Thyroid gland (tissue), 4 donors: ENCODE measurements at places on chromosomes 11 and 22. TPM values are rescaled to one million over a fixed set of nuclear protein-coding genes. Genes with fewer than 3 reads are reported as not detected.

Gene FAT3
- total RNA-seq: 0.11 TPM

Gene KCNQ1
- 103 TPM for total RNA-seq

Gene UBXN1
- total RNA-seq: 124 TPM

Gene TRIM49
- not detected for total RNA-seq

Gene PATZ1
- 54.7 TPM for total RNA-seq

Gene UBQLN3
- total RNA-seq: 1.6 TPM

Gene UBE2L6
- 30.8 TPM for total RNA-seq

Gene SFI1
- 31.1 TPM for total RNA-seq

Gene TSSK2
- 0.78 TPM for total RNA-seq

Gene CHADL
- total RNA-seq: 7.2 TPM

Gene IGLL5
- total RNA-seq: not detected

Gene NEFH
- total RNA-seq: 0.33 TPM

- no peak overlapping the region for H3K27ac ChIP-seq
- no peaks in the 10 kb centered on the region for H3K27me3 ChIP-seq
- no peaks in the 10 kb centered on the region for H3K36me3 ChIP-seq
- DNase-seq: no peak
- no peak overlapping the region for H3K4me3 ChIP-seq
- H3K4me1 ChIP-seq: no peaks in the 10 kb centered on the region
These were observed 139.3 kb downstream of the CEP164 start for GRCh38 chr11:117466966-117467365.

GRCh38 chr22:17190702-17191101 is 28.5 kb downstream of the ADA2 start:
- H3K36me3 ChIP-seq: no peaks in the 10 kb centered on the region
- H3K27me3 ChIP-seq: no peaks in the 10 kb centered on the region
- no peak for DNase-seq
- no peak overlapping the region for H3K4me3 ChIP-seq
- H3K27ac ChIP-seq: no peak overlapping the region

- no peaks in the 10 kb centered on the region for H3K27me3 ChIP-seq
- H3K36me3 ChIP-seq: no peaks in the 10 kb centered on the region
- H3K27ac ChIP-seq: no peak overlapping the region
- H3K4me3 ChIP-seq: no peak overlapping the region
- peaks cover 43% of the 10 kb centered on the region for H3K4me1 ChIP-seq
- no peak for DNase-seq
These were observed 102.4 kb downstream of the PTPRJ start for GRCh38 chr11:48082771-48083170.

- no peak for DNase-seq
- H3K27ac ChIP-seq: no peak overlapping the region
- H3K36me3 ChIP-seq: no peaks in the 10 kb centered on the region
- no peaks in the 10 kb centered on the region for H3K27me3 ChIP-seq
These were observed 87.3 kb upstream of the CTSC start for GRCh38 chr11:88424881-88425280.

DNA sequence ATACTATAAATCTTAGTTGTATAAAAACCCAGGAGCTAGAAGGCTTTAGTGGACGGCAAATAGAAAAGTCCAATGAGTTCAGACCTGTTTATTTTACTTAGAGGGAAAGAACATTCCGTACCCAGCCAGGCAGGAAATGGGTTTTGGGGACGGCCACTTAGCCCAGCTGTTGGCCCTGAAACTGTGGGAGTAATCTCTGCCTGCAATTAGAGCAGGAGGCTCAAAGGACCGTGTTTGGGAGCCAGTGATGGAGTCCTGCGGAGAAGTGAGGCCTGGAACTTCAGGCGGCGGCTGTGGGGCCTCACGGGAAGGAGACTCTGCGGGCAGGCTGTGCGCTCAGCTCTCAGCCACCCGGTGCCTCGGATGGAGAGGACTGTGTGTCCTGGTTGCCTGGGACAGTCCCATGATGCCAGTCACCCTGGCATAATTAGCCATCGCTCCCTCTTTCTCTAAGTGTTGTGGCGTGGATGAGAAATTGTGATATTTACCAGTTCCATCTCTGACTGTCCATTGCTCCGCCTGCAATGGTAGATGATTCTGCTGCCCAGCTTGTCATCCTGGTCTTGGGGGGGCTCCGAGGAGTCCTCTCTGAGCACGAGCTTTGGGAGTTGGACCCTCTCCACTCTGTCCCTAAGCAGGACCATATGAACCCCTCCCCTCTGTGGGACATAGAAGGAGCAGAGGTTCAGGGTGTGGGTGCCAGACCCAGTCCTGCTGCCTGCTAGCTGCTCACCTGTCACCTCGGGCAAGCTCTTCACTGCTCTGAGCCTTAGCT is 530.3 kb downstream of the TBC1D22A start:
- H3K36me3 ChIP-seq: no peaks in the 10 kb centered on the region
- peak; percentile 83 for DNase-seq
- H3K4me1 ChIP-seq: peaks cover 23% of the 10 kb centered on the region
- no peaks in the 10 kb centered on the region for H3K27me3 ChIP-seq
- peak overlapping the region; percentile 90 for H3K27ac ChIP-seq

- no peak overlapping the region for H3K27ac ChIP-seq
- H3K36me3 ChIP-seq: peaks cover 21% of the 10 kb centered on the region
- no peak overlapping the region for H3K4me3 ChIP-seq
- H3K4me1 ChIP-seq: no peaks in the 10 kb centered on the region
- H3K27me3 ChIP-seq: no peaks in the 10 kb centered on the region
- no peak for DNase-seq
These were observed 84.4 kb downstream of the CD44 start for GRCh38 chr11:35223371-35223796.

- H3K27ac ChIP-seq: peak within 1 kb of the TSS; percentile 99
- H3K4me1 ChIP-seq: peaks cover 18% of the 10 kb centered on the region
- DNase-seq: peak; percentile 96
These were observed at the start of the genes CFAP68 and FDXACB1 for GRCh38 chr11:111878849-111879636. Gene CFAP68, plus strand, starts transcription at chr11:111879541. Its CDS starts 20 bp downstream, at chr11:111879561. Gene FDXACB1, minus strand, starts transcription at chr11:111879165. Its CDS starts 33 bp downstream, at chr11:111879132.

GRCh38 chr11:70494559-70495350 is 96.4 kb downstream of the CTTN start:
- no peak for DNase-seq
- no peaks in the 10 kb centered on the region for H3K36me3 ChIP-seq
- H3K27ac ChIP-seq: no peak overlapping the region

- peak overlapping the region; percentile 90 for H3K27ac ChIP-seq
- no peaks in the 10 kb centered on the region for H3K36me3 ChIP-seq
- DNase-seq: peak; percentile 85
- peaks cover 13% of the 10 kb centered on the region for H3K4me1 ChIP-seq
These were observed 131.9 kb downstream of the SHANK2 start for GRCh38 chr11:71120471-71120896.

GRCh38 chr11:21426931-21427330 is 757.5 kb downstream of the NELL1 start:
- no peaks in the 10 kb centered on the region for H3K27me3 ChIP-seq
- no peak for DNase-seq
- no peaks in the 10 kb centered on the region for H3K36me3 ChIP-seq
- H3K4me1 ChIP-seq: no peaks in the 10 kb centered on the region
- no peak overlapping the region for H3K4me3 ChIP-seq
- H3K27ac ChIP-seq: no peak overlapping the region

DNA sequence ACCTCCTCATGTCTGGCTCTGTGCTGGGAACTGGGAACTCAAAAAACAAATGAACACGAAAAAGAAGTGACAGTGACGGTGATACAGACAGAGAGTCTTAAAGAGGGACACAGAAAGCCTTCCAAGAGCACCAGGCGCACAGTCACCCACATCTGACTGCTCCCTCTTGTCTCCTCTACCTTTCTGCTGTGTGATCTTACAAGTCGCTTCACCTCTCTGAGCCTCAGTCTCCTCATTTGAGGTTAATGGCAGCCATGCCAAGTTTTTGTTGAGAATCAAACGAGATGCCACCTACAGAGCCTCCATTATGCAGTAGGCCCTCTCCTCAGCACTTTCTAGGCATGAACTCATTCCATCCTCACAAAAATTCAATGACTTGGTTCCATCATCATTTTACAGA is 3.7 kb downstream of the LRRC32 start:
- H3K27ac ChIP-seq: no peak overlapping the region
- peaks cover 29% of the 10 kb centered on the region for H3K4me1 ChIP-seq
- peaks cover 3% of the 10 kb centered on the region for H3K27me3 ChIP-seq
- H3K4me3 ChIP-seq: no peak overlapping the region
- H3K36me3 ChIP-seq: no peaks in the 10 kb centered on the region

DNA sequence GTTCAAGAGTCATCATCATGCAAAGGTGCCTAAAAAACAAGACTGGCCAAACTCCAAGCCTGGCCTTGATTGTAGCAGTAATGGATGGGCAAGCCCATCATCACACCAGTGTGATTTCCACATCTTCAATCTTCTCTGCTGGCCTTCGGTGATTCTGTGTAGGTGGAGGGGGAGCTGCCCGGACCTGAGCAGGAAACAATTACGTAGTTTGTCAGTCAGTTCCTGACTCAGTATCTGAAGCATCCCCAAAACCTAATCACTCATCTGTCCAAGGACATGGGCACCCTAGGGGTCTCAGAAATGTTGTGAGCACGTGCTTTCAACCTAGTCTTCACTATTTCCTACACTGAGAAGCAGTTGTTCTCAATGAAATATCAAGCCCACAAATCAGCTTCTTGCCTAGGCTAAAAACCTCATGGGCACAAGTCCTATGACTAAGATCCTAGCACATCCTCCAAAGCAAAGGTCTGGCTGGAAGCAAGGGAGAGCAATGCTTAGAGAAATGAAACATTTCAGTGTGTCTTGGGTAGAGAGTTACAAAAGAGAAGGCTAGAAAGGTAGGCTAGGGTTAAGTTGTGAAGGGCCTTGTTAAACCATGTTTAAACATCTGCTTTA is 24.6 kb downstream of the ATG16L2 start:
- H3K27ac ChIP-seq: peak overlapping the region; percentile 20
- H3K36me3 ChIP-seq: peaks cover 8% of the 10 kb centered on the region
- DNase-seq: no peak
- H3K4me3 ChIP-seq: no peak overlapping the region

DNA sequence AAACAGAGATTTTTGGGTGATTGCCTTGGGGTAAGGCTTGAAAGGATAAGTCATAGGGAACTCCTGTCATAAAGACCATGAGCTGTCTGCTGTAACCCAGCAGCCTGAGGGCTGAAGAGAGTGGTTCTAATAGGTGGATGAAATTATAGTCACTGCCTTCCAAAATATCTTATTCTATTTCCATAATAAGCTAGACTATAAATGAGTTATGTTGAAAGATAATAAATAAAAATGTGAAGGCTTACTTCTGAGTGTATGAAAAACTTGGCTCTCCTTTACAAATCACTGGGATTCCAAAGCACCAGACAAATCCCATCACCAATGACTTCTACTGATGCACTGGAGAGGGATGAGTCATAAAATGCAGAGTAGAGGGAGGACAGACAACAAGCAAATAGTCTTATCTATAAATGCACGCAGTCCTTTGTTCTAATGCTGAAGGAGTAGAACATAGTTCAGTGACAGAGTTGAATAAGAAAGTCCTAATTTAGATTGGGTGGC is 775.0 kb upstream of the LRRC4C start:
- H3K27me3 ChIP-seq: no peaks in the 10 kb centered on the region
- H3K36me3 ChIP-seq: no peaks in the 10 kb centered on the region
- no peaks in the 10 kb centered on the region for H3K4me1 ChIP-seq
- no peak overlapping the region for H3K27ac ChIP-seq
- no peak for DNase-seq

GRCh38 chr11:43267856-43268580 is 43.8 kb upstream of the API5 start:
- no peaks in the 10 kb centered on the region for H3K4me1 ChIP-seq
- H3K27ac ChIP-seq: no peak overlapping the region
- DNase-seq: no peak
- no peaks in the 10 kb centered on the region for H3K36me3 ChIP-seq

DNA sequence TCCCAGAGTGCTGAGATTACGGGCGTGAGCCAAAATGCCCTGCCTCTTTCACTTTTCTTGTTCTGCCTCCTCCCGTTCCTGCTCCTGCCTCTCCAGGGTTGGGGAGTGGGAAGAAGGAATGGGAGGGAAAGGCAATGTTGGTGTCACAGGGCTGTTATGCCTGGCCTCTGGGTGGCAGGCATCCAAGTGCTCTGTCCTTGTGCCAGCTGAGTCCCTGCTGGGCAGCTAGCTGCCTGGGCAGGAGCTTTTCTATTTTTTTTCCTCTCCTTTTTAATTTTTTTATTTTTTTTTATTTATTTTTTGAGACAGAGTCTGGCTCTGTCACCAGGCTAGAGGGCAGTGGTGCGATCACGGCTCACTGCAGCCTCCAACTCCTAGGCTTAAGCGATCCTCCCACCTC is 4.1 kb upstream of the SAC3D1 start:
- no peak overlapping the region for H3K27ac ChIP-seq
- peaks cover 7% of the 10 kb centered on the region for H3K4me1 ChIP-seq

GRCh38 chr22:29457730-29458129 is 19.3 kb downstream of the RFPL1 start:
- no peak overlapping the region for H3K27ac ChIP-seq
- no peak for DNase-seq
- no peak overlapping the region for H3K4me3 ChIP-seq

DNA sequence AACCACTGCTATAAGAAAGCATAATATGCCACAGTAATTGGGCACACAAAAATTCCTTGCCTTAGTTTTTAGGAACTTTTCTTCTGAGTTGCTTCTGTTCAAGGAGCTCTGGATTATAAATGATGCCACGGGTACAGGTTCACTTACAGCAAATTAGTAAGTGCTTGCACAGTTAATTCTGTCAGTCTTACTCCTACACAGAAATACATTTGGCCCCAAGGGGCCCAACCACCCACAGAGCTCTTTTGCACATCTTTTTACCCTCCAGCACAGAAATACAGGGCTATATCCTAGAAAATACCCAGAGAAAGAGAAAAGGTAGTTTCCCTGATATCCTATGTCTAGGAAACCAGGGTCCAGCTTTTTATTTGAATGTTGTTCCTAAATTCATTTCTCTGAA is 86.6 kb upstream of the CHRM4 start:
- H3K27ac ChIP-seq: no peak overlapping the region
- no peaks in the 10 kb centered on the region for H3K4me1 ChIP-seq

DNA sequence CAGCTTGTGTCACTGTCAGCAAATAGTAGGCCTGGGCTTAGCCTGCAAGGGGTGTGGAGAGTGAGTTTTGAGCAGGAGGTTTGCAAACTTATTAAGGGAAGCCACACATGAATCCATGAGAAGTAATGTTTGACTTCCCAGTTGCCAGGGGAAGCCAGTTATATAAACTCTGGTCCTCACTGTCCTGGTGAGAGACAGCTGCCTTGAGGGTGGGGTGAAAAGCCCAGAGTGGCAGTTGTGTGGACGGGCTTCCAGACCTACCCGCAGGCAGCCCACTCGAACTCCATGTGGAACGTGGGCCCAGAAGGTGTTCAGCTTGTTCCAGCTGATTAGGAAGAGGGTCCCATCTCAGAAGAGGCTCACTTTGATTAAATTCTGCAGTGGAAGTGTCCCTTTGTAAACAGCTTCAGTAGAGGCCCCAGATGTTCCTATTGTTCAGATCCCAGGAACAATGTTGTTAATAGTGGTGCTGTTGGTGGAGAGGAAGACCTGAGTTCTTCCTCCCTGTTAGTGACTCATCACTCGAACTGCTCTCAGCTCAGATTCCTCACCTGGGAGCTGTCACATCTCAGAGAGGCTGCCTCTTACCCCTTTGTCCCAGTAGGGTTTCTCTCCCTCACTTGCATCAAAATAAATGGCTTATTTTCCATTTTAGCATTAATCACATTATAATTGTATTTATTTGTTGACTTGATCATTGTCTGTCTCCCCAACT is 63.4 kb downstream of the GRAMD1B start:
- no peaks in the 10 kb centered on the region for H3K4me1 ChIP-seq
- no peak for DNase-seq
- no peak overlapping the region for H3K27ac ChIP-seq
- H3K4me3 ChIP-seq: no peak overlapping the region
